Eye (tissue), 1 donor: ENCODE measurements at places on chromosomes 11 and 22.
A peak's percentile ranks its signal among the peaks of the same experiment; 100 is the strongest.

GRCh38 chr11:3674189-3674588, 3.0 kb upstream of the CHRNA10 start:
- DNase-seq, result no peak

- DNase-seq, result no peak
These were observed 75.7 kb downstream of the KIAA1671 start for GRCh38 chr22:25027959-25028840.

- peak; percentile 48 for DNase-seq
These were observed 1336.9 kb downstream of the BRD1 start for GRCh38 chr22:48490500-48491411.

DNA sequence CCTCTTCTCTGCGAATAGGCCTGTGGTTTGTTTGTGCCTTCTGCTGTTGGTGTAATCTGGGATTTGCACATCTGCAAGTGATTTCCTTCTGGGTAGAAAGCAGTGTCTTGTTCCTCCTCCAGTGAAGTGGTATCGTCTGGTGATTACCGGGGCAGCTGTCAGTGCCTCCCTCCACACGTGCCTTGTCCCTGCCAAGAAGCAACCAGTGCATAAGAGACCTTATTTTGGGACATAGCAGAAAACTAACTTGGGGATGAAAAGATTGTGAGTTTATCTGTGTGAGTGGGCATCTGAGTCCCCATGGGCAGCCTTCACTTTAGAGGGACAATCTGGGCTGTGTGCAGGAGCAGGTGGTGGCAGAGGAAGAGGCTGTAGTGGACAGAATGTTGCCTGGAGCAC, 71.5 kb upstream of the SORL1-AS1 start:
- peak; percentile 20 for DNase-seq

DNA sequence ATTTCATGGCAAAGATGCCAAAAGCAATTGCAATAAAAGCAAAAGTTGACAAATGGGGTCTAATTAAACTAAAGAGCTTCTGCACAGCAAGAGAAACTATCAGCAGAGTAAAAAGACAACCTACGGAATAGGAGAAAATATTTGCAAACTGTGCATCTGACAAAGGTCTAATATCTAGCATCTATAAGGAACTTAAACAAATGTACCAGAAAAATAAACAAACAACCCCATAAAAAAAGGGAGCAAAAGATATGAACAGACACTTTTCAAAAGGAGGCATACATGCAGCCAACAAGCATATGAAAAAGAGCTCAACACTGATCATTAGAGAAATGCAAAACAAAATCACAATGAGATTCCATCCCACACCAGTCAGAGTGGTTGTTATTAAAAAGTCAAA, 60.3 kb downstream of the AASDHPPT start:
- no peak for DNase-seq

DNA sequence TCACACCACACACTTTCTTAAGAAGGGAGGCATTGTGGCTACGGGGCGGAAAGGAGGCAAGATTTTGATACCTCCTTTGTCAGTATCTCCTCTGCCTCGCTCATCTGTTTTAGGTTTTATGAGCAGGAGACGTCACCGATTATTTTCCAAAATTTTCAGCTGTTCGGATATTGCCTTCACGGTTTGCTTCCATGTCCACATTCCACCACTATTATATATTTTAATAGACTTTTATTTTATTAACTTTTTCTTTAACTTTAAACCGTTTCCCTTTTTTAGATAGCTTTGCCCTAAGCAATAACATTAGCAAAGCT, 33.7 kb upstream of the CREB3L1 start:
- DNase-seq, result no peak

DNA sequence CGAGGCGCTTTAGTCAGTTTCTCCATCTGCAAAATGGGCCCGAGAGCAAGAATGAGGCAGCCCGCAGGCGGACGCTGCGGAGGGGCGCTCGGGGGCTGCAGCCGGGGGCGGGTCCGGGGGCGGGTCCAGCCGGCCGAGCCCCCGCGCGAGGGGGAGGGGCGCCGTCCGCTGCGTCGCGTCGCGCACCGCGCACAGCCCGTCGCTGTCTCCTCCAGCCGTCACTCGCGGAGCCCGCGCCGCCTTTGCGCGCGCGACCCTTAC, 282 bp downstream of the PC start:
- DNase-seq, result no peak

- DNase-seq, result peak; percentile 8
These were observed 1.3 kb downstream of the PACS1 start for GRCh38 chr11:66071381-66071801.

- DNase-seq, result no peak
These were observed 81.7 kb downstream of the MTNR1B start for GRCh38 chr11:93051186-93051585.

- no peak for DNase-seq
These were observed 77.9 kb downstream of the SIK3 start for GRCh38 chr11:117020287-117020686.

- DNase-seq, result no peak
These were observed 55.3 kb downstream of the INSC start for GRCh38 chr11:15169815-15170551.

GRCh38 chr11:26493616-26494015, 78.4 kb downstream of the MUC15 start:
- DNase-seq, result peak; percentile 9

GRCh38 chr11:104324276-104324675, 160.3 kb upstream of the PDGFD start:
- no peak for DNase-seq

DNA sequence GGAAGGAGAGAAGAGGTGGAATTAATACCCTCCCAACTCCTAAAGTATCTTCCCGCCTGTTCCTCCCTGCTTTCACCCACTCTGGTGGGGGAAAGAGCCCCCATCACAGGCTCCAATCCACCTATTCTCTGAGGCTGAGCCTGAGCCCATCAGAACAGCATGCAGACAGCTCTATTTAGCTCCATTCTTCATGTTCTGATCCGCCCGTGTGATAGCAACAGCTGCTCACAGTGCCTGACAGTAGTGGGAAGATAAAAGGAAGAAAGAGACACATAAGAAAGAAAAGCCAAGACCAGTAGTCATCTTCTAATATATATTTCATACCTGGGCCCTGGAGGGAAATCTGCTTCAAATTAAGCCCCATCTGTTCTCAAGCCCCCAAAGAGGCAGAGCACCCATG, 80.3 kb upstream of the AKIP1 start:
- DNase-seq, result no peak

GRCh38 chr22:43570531-43571165, 158.8 kb downstream of the MPPED1 start:
- DNase-seq, result peak; percentile 64

GRCh38 chr11:72772059-72772458, 19.9 kb upstream of the ARAP1 start:
- DNase-seq, result no peak

- no peak for DNase-seq
These were observed 195.3 kb upstream of the BLID start for GRCh38 chr11:122311216-122311755.

GRCh38 chr11:119793335-119793984, 64.5 kb upstream of the NECTIN1 start:
- DNase-seq, result no peak

DNA sequence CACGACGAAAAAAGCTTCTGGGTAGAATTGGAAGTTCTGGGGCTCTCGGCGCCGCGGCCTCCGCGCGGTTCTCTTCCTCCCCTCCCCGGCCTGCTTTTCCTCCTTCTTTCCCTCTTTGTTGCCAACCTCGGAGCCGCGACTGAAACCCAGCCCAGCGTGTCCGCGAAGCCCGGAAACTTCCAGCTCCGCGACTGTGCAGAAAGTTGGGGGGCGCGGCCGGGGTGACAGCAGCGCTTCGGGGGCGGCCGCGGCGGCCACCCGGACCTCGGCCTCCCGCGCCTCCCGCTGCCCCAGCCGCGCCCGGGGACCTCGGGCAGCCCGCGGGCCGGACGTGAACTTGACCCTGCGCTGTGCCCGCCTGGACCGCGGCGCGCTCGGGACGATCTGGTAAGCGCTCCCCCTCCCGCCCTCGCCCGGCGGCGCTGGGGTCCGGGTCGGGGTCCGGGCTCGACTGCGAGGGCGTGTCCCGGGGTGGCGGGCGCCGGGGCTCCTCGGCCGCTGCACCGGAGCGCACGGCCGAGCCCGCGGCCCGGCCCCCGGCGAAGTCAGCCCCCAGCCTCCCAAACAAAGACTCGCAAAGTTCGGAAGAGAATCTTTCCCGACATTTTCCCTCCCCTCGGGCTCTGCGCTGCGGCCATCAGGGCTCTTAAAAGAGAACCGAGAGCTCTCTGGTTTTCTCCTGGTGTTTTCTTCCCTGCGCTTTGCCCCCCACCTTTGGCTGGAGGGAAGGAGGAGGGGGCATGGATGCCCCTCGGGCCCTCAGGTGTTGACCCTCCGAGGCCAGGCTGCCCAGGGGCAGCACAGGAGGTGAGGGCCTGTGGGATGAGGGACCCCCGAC, 67.9 kb upstream of the WNT7B start:
- peak; percentile 68 for DNase-seq

GRCh38 chr11:134728186-134728585, 316.1 kb upstream of the B3GAT1 start:
- no peak for DNase-seq

DNA sequence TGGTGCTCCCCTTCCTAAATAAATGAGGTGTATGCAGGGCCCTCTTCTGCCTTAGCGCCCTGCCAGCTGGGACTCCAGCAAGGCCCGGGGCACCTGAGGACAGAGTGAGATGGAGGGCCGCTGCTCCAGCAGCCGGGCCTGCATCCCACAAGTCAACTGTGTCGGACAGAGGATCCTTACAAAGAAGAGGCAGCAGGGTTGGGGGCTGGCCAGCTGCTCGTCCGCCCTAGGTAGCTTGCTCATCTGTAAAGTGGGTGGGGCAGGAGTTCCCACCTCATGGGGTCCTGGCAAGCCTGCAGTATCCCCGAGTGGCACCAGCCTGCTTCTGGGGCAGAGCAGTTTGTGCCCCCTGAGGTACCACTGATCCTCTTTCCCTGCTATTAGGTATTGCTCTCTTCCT, 7.6 kb downstream of the TMEM121B start:
- no peak for DNase-seq
